ENCODE measurements at places on chromosomes 6 and 20. TPM values are rescaled to one million over a fixed set of nuclear protein-coding genes. Genes with fewer than 3 reads are reported as not detected.

The BCAS4 gene
- 3.0 TPM for total RNA-seq

The LAMA2 gene
- total RNA-seq = 344 TPM

The VSX1 gene
- total RNA-seq = 0.54 TPM

GRCh38 chr6:144500892-144501291, 215.8 kb downstream of the UTRN start:
- no peak for DNase-seq

The RAD21L1 gene
- total RNA-seq = not detected

- no peak for DNase-seq
Observed at GRCh38 chr6:16320533-16321340, 82.3 kb downstream of the GMPR start.

DNA sequence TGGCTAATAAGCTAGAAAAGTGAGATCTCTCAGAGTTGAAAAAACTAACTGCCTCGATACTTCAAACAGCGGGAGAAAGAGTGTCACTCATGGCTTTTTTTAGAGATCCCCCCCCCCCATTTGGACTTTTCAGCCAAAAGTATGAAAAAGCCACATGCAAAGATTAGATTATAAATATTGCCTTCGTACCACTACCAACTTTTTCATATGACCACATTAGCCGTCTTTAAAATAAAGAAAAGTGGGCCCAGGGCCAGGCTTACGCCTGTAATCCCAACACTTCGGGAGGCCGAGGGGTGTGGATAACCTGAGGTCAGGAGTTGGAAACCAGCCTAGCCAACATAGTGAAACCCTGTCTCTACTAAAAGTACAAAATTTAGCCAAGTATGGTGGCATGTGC, 4.4 kb downstream of the PGK2 start:
- DNase-seq = no peak

The MEI4 gene
- total RNA-seq = not detected

DNA sequence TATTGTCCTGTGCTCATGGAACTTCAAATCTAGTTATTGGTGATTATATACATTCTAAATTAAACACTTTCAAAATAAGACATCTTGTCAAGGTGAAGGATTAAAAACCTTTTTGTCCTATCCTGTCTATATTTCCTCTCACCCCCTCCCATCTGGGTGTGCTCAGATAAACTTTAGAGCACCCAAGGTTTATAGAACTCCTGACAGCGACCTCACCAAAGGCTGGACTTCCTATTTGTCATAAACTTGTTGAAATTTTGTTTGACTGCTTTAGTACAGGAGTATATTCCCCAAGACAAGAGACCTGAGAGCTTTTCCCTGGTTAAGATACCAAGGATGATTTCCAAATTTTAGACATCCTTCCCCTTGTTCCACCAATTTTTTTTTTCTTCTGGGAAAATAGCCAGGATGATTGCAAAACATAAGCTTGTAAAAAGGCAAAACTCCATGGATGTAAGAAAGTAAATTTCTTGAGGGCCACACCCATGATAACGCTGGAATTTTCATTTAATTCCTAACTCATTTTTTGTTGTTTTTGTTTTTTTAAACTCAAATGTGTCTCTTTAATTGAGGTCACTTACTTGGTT, 33.0 kb downstream of the CARMIL1 start:
- no peak for DNase-seq

GRCh38 chr6:151340219-151340978, 51.0 kb downstream of the ZBTB2 start:
- no peak for DNase-seq

DNA sequence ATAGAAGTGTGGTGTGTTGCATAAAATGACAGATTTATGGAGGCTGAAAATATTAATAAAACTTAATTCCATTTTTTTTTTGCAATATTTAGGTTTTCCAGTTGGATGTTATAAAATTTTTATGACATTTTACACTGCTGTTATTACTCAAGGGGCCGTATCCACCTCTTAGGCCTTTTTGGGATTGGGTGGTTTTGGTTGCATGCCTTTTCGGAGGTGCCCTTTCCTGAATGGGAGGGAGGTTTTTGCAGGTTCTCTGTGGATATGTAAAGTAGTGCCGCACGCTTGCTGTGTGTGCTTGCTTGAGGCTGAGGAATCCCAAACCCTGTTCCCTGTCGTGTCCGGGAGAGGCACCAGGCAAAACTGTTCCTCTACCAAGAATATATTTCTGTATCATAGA, 6.8 kb downstream of the ARID1B start:
- no peak for DNase-seq

- DNase-seq = peak; percentile 77
Observed at GRCh38 chr20:50464026-50464724, 46.0 kb upstream of the PTPN1 start.

The ZNF335 gene
- total RNA-seq = 8.5 TPM

GRCh38 chr6:107348224-107348623, 111.1 kb downstream of the PDSS2 start:
- no peak for DNase-seq

- no peak for DNase-seq
Observed at GRCh38 chr20:17637985-17638640, 43.9 kb downstream of the RRBP1 start.

DNA sequence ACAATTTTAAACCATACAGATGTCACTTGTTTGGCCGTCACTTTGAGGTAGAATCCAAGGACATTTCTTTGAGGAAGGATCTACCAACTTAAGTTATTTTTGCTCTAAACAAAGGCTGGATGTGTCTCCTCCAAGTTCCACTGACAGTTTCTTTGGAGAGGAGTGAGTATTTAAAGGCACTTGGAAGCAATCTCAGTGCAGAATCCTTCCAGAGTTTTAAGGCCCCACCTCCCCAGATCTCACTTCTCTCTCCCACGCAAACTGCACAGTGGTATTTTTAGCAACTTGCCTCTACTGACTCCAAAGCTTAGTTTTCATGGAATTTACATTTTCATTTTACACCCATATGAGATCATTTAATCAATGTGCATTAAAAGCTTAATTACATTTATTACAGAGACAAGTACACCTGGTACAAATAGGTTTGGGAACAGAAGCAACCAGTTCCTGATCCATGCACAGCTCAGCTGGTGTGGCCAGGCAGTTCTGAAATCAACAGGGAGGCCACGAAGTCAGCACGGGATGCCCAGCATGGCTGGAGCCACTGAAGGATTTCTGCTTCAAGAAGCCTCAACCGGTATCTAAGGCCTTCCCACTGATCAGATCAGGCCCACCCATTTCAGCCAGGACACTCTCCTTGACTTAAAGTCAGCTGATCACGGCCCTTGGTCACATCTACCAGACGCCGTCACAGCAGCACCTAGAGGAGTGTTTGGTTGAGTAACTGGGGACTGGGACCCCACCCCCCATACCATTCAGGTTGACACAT, 109.8 kb downstream of the SYCP2 start:
- DNase-seq = peak; percentile 63

DNA sequence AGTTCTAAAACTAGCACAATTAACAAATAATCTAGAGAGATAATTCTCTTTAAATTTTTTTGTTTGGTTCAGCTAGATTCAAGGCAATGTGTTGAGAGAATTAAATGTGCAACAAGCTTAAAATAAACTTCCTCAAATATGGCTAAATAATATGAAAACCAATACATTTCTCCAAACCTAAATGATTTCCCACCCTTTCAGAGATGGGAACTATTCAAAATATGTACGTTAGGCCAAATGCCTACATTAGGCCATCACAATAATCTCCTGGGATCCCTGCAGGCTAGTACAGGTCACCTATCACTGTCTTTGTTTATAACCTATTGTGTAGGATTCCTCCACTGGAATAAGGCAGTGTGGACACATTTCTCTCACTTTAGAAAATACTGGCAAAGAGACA, 1.7 kb downstream of the FAXC start:
- no peak for DNase-seq

GRCh38 chr6:16227605-16228004, 10.8 kb upstream of the GMPR start:
- DNase-seq = no peak

DNA sequence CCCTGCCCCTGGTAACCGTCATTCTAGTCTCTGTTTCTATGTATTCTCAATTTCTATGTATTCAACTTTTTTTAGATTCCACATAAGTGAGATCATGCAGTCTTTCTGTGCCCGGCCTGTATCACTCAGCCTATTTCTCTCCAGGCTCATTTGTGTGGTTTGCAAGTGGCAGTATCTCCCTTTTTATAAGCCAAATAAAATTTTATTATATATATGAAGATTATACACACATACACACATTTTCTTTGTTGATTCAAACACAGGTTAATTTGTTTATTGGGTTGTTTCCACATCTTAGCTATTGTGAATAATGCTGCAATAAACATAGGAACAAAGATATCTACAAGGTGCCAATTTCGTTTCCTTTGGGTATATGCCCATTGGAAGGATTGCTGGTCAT, 571.7 kb downstream of the DHX35 start:
- DNase-seq = no peak

DNA sequence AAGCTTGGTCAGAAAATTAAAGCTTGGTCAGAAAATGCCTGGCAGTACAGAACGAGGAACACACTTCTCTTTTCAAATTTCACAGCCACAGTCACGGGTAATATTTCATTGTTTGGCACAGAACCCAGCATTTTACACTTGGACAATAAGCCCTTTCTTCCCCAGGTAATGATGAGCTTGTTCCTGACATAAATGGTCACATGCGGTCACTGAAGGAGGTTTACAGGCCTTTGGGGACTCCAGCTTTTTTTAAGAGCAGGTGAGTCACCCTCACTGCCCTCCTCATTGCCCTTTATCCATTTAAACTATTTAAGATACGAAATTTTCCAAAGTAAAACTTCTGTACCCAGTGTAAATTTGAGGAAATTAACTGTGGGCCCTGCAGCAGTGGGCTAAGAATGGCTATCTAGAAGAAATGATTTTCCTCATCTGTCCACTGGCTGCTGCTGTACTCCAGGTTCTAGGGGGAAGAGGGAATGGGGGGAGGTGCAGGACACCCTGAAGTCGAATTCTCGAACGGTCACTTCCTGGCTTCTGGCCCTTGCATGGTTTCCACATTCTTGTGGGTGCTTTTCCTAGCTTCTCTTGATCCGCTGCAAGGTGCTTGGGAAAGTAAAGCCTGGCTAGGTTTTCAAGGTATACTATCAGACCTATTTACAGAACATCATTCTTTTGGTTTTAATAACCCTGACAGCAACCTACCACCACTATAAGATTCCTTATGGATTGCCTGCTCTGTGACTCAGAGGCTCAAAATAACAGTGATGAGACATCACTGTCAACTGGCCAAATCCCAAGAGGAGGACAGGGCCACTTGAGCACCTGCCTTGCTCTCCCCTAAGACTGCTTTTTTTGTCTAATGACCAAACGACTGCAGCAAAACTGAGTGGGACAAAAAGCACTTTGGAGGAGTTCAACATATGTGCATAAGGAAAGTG, 75.8 kb downstream of the PREP start:
- DNase-seq = no peak

DNA sequence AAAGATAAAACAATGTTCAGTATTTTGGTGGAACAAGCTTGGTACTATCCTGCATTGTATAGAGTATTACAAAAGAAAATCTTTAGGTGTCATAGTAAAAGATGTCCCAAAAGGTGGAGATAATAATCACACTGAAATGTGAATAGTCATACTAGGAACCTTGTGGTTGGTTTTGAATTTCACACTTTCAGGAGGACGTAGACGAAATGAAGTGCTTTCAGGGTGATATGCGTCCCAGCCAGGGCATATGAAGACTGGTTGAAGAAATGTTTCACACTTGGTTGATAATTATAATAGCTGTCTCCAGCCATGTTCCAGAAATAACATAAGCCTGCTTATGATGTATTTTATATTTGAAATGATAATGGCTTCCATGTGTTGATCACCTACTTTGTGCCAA, 60.4 kb downstream of the SCAND1 start:
- no peak for DNase-seq

DNA sequence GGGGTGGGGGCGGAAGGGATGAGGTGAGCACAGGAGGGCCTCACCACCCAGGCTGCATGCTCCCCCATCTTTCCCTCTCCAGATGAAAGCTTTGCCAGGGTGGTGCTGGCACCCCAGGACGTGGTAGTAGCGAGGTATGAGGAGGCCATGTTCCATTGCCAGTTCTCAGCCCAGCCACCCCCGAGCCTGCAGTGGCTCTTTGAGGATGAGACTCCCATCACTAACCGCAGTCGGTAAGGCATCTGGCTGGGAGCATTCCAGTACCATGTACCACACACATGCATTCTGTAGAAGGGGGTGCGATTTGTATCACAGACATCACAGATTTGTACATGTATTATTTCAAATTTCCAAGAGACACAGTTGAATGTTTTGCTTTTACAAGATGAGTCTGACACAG, 40.6 kb upstream of the SRF start:
- DNase-seq = no peak

The C2 gene
- total RNA-seq = 5.1 TPM

The C6orf15 gene
- not detected for total RNA-seq

DNA sequence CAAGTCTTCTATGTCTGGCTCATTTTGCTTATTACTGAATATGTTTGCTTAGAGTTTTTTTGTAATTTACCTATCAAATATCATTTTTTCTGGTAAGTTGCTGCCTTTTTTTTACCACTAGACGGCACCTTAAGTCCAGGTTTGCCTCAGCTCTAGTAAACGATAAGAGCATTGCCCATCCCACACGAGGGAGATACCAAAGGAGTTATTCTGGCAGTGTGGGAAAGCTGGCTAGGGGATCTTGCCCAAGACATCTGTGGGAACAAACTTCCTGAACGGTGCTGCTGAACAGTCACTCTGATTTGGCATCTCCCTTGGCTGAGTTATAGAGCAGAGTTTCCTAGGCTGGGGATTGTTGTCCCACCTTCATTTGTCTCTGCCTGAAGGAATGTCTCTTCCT, 306.4 kb downstream of the COL12A1 start:
- DNase-seq = no peak

DNA sequence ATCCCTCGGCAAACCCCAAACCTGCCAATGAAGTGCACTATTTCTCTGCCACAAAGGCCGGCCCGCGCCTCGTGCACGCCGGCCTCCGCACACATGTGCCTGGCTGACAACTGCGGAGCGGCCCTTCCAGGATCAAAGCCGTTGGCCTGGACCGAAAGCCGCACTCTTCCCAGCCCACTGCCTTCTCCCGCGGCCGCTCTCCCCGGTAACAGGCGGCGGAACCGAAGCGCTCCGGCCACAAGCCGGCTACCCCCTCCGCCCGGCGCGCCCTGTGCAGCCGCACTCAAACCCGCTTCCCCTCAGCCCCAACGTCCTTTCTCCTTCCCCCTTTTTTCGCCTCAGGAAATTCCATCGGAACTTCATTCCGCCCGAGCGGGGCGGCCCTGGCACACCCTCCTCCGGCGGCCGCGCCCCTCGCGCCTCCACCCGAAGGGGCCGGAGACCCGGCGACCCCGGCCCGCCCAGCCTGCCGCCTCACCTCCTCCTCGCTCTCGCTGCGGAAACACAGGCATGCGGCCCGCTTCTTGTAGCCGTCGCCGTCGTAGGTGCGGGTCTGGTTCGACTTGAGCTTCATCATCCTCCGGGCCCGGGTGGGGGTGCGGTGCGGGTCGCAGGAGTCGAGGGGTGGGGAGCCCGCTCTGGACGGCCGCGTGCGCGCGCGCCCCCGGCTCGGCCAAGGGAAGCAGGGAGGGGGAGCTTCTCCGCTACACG, 528 bp downstream of the NUDT3 start:
- peak; percentile 83 for DNase-seq

Measured in cardiac septum (tissue), 1 donor.